Smooth muscle cell of the pulmonary artery (primary cell): ENCODE measurements at places on chromosomes 7 and 10. TPM values are rescaled to one million over a fixed set of nuclear protein-coding genes. Genes with fewer than 3 reads are reported as not detected.

The CCL24 gene
- total RNA-seq = not detected in 2 replicates

The OR6B1 gene
- total RNA-seq = not detected in 2 replicates

The LBX1 gene
- total RNA-seq = not detected in 2 replicates

The PRPS1L1 gene
- total RNA-seq = not detected in 2 replicates

The PTN gene
- 9.0 and 13.2 TPM in 2 replicates for total RNA-seq

The AGBL3 gene
- total RNA-seq = 0.66 and 0.91 TPM in 2 replicates

The TEX36 gene
- total RNA-seq = not detected in 2 replicates

The NFE2L3 gene
- total RNA-seq = 0.98 and 3.0 TPM in 2 replicates

The CYP3A4 gene
- total RNA-seq = not detected in 2 replicates

The CTNNA3 gene
- 0.03 and 0.13 TPM in 2 replicates for total RNA-seq

The MMD2 gene
- total RNA-seq = not detected in 2 replicates

The KNDC1 gene
- 0.65 and 0.86 TPM in 2 replicates for total RNA-seq

The CYP3A5 gene
- total RNA-seq = not detected in 2 replicates

The CRTAC1 gene
- total RNA-seq = 0.07 and 0.50 TPM in 2 replicates

The UPK3BL2 gene
- total RNA-seq = 3.4 and 3.5 TPM in 2 replicates

The CRPPA gene
- 1.4 and 2.4 TPM in 2 replicates for total RNA-seq

The OPALIN gene
- not detected in 2 replicates for total RNA-seq

The CCL26 gene
- total RNA-seq = 0.36 and 1.8 TPM in 2 replicates

The MYOF gene
- total RNA-seq = 484 and 499 TPM in 2 replicates

The NXPH1 gene
- total RNA-seq = not detected in 2 replicates

The CNPY1 gene
- not detected in 2 replicates for total RNA-seq

The ADIRF gene
- total RNA-seq = 86.1 and 116 TPM in 2 replicates

The GPER1 gene
- 3.2 and 5.3 TPM in 2 replicates for total RNA-seq

The CLRN3 gene
- not detected in 2 replicates for total RNA-seq

The FAM221A gene
- 1.4 and 1.5 TPM in 2 replicates for total RNA-seq

The FOXP2 gene
- 0.26 and 0.46 TPM in 2 replicates for total RNA-seq

The ELMO1 gene
- 0.43 and 3.3 TPM in 2 replicates for total RNA-seq

The POLR2J2 gene
- 3.2 and 3.7 TPM in 2 replicates for total RNA-seq

The WNT8B gene
- total RNA-seq = not detected in 2 replicates

The ZNF716 gene
- total RNA-seq = not detected in 2 replicates

The MEOX2 gene
- total RNA-seq = 0.40 and 28.3 TPM in 2 replicates

The EXOC4 gene
- total RNA-seq = 132 and 151 TPM in 2 replicates

The NUDT5 gene
- 37.9 and 44.5 TPM in 2 replicates for total RNA-seq
